ENCODE measurements at places on chromosomes 7 and 10.

DNA sequence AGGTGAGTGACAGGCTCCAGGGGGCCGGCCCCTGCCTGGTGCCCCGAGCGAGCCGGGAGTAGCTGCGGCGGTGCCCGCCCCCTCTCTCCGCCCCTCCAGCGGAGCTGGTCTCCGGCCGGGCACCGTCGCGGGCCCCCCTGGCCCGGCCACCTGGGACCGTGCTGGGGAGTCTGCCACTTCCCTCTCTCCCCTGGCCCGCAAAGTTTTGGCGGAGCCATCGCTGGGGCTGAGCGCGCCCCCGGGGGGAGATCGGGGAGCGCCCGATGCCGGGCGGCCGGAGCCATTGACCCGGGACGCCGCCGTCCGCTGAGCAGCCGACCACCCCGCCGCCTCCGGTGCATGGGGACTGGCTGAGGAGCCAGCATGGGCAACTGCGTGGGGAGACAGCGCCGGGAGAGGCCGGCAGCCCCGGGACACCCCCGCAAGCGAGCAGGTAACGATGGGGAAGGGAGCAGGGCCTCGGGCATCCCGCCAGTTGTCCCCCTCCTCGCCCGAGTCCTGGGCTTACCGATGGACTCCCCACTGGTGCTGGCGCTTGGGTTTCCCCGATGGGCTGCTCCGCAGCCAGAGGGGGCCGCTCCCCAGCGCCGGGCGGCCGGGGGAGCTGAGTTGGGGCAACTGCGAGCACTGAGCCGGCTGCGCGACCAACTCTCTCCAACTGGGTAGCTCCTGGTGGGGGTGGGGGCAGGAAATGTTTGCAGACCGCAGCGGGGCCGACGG, at the start of gene UBTD1:
TSS of gene UBTD1 (plus strand) at position 84 of the 720 bp plus-strand sequence. CDS start at position 364, 280 bp downstream.
- no peak for DNase-seq

GRCh38 chr7:84364708-84365107, 170.1 kb upstream of the SEMA3A start:
- DNase-seq: peak; percentile 80

- no peak for DNase-seq
Observed at GRCh38 chr7:40922316-40922670, 780.6 kb downstream of the INHBA start.

DNA sequence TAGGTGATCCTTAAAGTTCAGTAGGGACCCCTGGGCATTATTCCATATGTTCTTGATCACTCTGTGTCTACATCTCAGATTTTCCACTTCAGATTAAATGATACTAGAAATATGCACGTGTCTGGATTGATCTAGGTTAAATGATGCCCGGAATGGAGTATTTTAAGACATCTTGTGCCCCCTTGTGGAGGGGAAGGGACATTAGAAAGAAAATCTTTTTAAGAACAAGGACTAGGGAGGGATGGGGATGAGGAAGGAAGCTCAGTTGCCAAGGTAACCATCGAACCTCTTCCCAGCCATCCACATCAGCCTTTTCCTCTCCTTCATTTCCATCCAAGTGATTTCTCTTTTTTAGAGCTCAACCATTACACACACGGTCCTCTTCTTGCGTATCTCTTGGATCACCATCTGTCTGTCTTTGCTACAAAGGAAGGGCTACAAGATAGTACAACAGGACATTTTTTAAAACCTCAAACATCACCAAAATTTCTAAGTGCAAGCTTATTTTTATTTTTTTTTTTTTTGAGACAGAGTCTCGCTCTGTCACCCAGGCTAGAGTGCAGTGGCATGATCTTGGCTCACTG, 40.5 kb downstream of the PRSS2 start:
- DNase-seq: no peak

- DNase-seq: peak; percentile 13
Observed at GRCh38 chr7:16509829-16510228, 16.8 kb upstream of the LRRC72 start.

- DNase-seq: no peak
Observed at GRCh38 chr10:120039826-120040225, 147.3 kb downstream of the SEC23IP start.

- no peak for DNase-seq
Observed at GRCh38 chr10:116201011-116201410, 72.0 kb downstream of the GFRA1 start.

DNA sequence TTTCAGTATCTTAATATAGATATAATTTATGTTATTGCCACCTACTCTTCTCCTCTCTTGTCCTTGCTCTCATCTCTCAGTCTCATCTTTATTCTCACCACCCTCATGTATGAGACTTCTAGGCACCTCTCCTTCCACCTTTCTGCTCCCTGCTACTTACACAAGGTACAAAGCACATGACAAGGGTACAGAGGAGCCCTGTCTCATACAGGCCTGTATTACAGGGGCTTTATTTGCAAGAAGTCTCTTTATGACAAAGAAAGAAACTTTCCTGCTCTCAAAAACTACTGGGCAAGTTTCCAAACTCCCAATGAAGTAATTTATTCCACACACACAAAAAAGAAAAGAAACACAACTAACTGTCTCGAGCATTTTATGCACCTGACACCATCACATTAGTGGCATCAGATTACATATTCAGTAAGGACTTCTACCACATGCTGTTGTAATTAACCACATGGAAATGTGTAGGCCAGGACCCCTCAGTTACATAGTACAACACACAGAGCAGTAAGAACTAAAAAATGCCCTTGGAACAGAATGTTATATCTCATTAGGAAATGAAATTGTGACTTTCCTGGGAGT, 253.1 kb downstream of the FZD1 start:
- DNase-seq: no peak

DNA sequence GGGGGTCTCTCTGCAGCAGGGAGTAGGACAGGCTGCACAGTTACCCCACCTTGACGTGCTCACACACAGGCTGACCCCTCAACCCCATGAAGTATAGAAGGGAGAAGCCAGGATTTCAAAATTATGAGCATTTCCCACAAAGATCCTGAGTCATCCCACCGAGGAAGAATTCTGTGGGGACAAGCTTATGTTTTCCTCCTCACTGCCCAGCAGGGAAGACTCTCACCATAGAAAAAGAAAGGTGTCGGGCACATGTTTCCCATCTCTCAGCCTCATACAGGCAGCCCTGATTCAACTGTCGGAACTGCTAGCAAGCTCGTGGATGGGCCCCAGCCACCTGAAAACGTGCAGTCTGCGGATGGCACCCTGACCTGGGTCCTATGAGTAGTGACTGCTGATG, 499.7 kb upstream of the MKI67 start:
- DNase-seq: no peak
